ENCODE measurements at places on chromosomes 4 and X. TPM values are rescaled to one million over a fixed set of nuclear protein-coding genes. Genes with fewer than 3 reads are reported as not detected.

Gene ADGRG2
- total RNA-seq, result not detected

Gene UGT2A1
- not detected for total RNA-seq

Gene SLC16A2
- 1.7 TPM for total RNA-seq

Gene SERPINA7
- total RNA-seq, result not detected

Gene RAB9B
- total RNA-seq, result 2.6 TPM

Gene CYBB
- 17.8 TPM for total RNA-seq

Gene LRCH2
- 7.8 TPM for total RNA-seq

Gene RTL9
- not detected for total RNA-seq

Gene MAGEA1
- total RNA-seq, result not detected

Gene ELMOD2
- total RNA-seq, result 2.4 TPM

Gene UGT2B15
- not detected for total RNA-seq

Gene EMCN
- 1.6 TPM for total RNA-seq

Gene PLA2G12A
- 42.6 TPM for total RNA-seq

Gene TRO
- 1.4 TPM for total RNA-seq

Gene RBM47
- 619 TPM for total RNA-seq

Gene WDR17
- 1.4 TPM for total RNA-seq

Gene AMOT
- 7.0 TPM for total RNA-seq

Gene FREM3
- not detected for total RNA-seq

Gene CTSO
- total RNA-seq, result 8.2 TPM

Gene APLN
- not detected for total RNA-seq

Gene IQSEC2
- total RNA-seq, result 41.2 TPM

Gene CT45A2
- total RNA-seq, result not detected

Gene KANTR
- total RNA-seq, result 15.0 TPM

Gene NAP1L3
- 1.1 TPM for total RNA-seq

Gene CENPVL2
- total RNA-seq, result not detected

Gene TRIM60
- not detected for total RNA-seq

Gene TCP11X1
- not detected for total RNA-seq

Gene NOX1
- total RNA-seq, result 26.4 TPM

Gene CSAG1
- not detected for total RNA-seq

Gene ATP1B4
- total RNA-seq, result not detected

Gene TMEM47
- total RNA-seq, result 20.8 TPM

Gene GPM6B
- 1.5 TPM for total RNA-seq

Gene C4orf33
- 28.4 TPM for total RNA-seq

Gene RIPPLY1
- not detected for total RNA-seq

Gene JAKMIP1
- total RNA-seq, result not detected

Gene CWH43
- total RNA-seq, result 13.5 TPM

Gene FGD1
- total RNA-seq, result 2.7 TPM

Gene NBDY
- total RNA-seq, result not detected

Gene ANAPC10
- total RNA-seq, result 24.8 TPM

Gene TEX13B
- not detected for total RNA-seq

Gene TMEM150C
- total RNA-seq, result 0.37 TPM

Gene FOXR2
- total RNA-seq, result not detected

Gene TTC29
- total RNA-seq, result not detected

Gene CENPVL1
- total RNA-seq, result not detected

Gene ODAPH
- not detected for total RNA-seq

Gene CT45A5
- not detected for total RNA-seq

Gene PRRG1
- total RNA-seq, result 12.1 TPM

Gene HPSE
- total RNA-seq, result 0.75 TPM

Gene CFAP299
- not detected for total RNA-seq

Gene MAGEB10
- total RNA-seq, result not detected

Gene WDR19
- 92.9 TPM for total RNA-seq

Gene SULT1B1
- 117 TPM for total RNA-seq

Gene REELD1
- total RNA-seq, result 1.4 TPM

Gene CLNK
- total RNA-seq, result not detected

Gene TMEM156
- 2.9 TPM for total RNA-seq

Gene PLRG1
- 22.5 TPM for total RNA-seq

Gene SMR3B
- total RNA-seq, result not detected

Gene SMIM43
- not detected for total RNA-seq

Gene HTN1
- total RNA-seq, result not detected

Gene FABP2
- 55.4 TPM for total RNA-seq
